Heart right ventricle (tissue), 16 donors: ENCODE measurements at places on chromosomes 5 and 9. TPM values are rescaled to one million over a fixed set of nuclear protein-coding genes. Genes with fewer than 3 reads are reported as not detected.
A peak's percentile ranks its signal among the peaks of the same experiment; 100 is the strongest.

DNA sequence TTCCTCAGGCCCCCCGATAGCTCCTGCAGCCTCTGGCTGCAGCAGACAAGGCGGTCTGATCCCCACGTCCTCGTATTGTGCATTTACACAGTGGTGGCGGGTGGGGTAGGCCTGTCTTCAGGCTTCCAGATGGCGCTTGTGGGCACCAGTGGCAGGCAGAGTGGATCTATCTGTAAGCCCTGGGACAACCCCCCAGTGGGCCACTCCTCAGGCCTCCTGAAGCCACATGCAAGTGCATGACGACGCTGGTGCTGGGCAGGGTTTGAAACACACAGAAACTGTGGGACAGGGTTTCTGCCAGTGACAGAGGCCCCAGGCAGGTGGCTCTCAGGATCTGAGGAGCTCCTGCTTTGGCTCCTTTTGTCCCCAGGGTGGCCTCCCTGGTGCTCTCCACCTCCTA, 42.0 kb downstream of the SLF1 start:
- DNase-seq, result no peak

- DNase-seq, result no peak
These were observed 81.7 kb downstream of the ADAMTS19 start for GRCh38 chr5:129541648-129542251.

GRCh38 chr5:172658961-172659501, 18.0 kb downstream of the NEURL1B start:
- DNase-seq, result peak; percentile 53

DNA sequence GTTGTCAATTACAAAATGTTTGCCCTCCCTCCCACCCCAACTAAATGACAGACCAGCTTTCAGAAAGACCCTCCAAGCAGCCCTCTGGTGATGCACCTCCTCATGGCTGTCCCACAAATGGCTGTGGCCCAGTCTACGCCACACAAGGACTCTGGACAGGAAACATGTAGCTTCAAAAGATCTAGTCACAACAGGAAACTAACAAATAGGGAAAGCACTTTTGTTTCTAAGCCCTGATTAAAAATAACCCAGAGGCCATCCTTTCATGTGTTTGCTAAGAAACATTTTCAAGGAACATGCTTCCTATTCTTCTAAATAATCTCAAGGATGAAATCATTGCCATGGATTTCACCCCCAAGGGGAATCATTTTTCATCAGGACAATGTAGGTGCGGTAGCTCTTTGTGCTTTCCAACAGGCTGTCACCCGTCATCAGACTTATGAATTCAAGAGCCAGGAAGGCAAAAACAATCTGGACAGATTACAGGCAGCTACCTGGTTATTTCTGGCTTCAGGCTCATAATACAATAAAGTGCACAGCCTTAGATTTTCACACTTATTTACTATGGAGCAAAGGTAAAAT, 20.1 kb downstream of the PCSK1 start:
- no peak for DNase-seq

DNA sequence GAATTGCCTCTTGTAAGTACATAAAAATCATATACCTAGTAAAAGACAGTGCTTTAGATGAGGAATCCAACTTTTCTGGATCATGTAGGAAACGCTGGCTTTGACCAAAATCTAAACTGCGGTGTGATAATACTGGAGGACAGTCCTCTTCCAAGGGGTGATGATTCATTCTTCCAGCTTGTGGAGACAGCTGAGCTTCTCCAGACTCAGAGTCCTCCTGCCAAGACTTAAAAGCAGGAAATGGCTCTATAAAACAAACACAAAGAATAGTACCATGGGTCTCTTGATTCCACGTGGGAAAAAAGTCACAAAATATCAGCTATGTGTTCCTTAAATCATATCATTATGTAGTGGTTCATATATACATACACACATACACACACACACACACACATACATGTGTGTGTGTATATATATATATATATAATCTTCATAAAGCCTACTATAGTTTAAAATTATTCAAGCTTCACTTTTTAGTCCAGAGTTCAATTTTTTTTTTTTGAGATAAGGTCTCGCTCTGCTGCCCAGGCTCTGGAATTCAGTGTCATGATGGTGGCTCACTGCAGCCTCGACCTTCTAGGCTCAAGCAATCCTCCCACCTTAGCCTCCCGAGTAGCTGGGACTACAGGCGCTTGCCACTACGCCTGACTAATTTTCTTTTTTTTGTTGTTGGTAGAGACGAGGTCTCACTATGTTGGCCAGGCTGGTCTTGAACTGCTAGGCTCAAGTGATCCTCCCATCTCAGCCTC, 65.0 kb downstream of the PKD2L2 start:
- peak; percentile 61 for DNase-seq

GRCh38 chr9:16824545-16825330, 45.7 kb downstream of the BNC2 start:
- no peak for DNase-seq

DNA sequence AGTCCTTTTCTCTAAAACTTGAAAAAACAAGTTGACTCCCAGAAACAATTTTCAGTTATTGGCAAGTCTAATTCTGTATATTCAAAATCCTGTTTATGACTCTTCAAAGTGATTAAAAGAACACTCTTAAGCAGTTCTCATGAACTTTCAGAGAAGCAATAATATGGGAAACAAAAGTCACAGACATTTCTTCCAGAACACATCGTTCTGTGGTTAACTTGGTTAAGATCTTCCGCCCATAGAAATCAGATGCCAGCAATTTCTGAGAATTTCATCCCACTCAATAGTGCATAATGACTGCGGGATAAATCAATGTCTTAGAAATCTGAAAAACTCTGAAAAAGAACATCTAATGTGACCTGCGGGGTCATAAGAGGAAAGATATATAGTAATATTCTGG, 300.5 kb downstream of the COX7C start:
- DNase-seq, result no peak

- DNase-seq, result no peak
These were observed 10.5 kb downstream of the ARSB start for GRCh38 chr5:78974601-78975000.

DNA sequence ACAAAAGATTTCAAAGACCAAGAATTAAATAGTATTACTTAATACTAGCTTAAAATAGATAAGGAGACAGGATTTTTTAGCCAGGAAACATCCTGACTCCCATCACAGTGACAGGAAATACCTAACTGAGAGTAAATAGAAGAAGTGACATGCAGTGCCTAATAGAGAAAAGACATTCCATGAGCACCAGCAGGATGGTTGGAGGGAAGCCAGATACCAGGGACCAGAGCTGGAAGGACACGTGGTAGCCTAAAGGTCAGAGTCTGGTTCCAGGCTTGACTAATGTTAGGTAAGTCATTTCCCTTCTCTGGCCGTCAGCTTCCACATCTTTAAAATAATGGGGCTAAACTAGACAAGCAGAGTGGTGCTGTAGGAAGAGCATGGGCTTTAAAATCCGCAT, 41.6 kb downstream of the CDK5RAP2 start:
- peak; percentile 28 for DNase-seq

GRCh38 chr9:99515895-99516656, 294.0 kb downstream of the SEC61B start:
- no peak for DNase-seq

- no peak for DNase-seq
These were observed 34.8 kb upstream of the MAST4 start for GRCh38 chr5:66561256-66561990.

GRCh38 chr9:5871785-5872184, 18.9 kb upstream of the MLANA start:
- no peak for DNase-seq

GRCh38 chr9:134440636-134441226, 114.5 kb downstream of the RXRA start:
- DNase-seq, result peak; percentile 18

- DNase-seq, result no peak
These were observed 77.6 kb upstream of the LMX1B start for GRCh38 chr9:126536131-126536530.

GRCh38 chr5:1809416-1810035, 8.3 kb downstream of the NDUFS6 start:
- DNase-seq, result no peak

- DNase-seq, result no peak
These were observed 95.9 kb upstream of the FCN2 start for GRCh38 chr9:134784577-134785305.

DNA sequence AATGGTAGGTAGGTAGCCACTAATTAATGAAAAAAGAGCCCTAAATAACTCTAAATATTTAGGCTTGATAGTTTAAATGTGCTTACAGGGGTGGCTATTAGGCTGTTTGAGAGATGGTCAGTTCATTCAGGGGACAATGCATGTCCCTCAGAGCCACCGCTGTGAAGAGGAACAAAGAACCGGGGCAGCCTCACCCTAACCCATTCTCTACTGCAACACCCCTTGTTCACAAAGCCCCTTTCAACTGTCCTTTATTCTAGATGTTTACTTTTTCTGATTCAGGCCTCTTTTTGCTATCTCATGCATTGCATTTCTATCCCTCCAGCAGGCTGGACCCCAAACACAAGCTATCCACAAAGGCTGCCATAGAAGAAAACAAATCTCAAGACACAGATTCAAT, 906.7 kb downstream of the NR2F1-AS1 start:
- DNase-seq, result no peak

DNA sequence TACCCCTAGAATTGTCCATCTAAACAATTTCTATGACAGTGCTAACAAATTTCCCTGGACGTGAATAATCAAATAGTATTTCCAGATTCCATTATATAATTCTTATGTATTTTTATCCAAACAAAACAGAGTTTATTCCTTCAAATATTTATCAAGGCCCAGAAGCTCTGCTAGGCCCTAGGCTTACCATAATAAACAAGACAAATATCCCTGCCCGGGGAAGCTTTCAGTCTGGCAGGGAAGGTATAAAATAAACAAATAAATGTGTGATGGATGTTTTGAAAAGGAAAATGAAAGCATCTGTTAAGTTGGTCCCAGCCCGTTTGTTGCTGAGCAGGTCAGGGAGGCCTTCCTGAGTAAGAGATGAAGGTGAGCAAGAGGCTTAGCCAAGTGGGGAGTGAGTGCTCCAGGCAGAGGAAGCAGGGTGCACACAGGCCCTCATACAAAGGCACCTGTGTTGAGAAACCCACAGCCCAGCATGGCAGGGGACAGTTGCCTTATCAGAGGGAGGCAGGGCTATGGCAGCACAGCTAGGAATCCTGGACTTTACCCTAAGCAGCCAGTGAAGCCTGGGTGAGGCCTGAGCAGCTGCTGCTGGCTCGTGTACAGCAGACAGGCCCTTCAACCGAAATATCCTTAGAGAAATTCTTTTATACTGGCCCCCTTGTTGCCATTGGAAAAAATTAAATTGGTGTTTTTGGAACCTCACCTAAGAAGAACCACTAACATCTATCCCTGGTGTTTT, 7.7 kb upstream of the SLC35D2 start:
- no peak for DNase-seq

DNA sequence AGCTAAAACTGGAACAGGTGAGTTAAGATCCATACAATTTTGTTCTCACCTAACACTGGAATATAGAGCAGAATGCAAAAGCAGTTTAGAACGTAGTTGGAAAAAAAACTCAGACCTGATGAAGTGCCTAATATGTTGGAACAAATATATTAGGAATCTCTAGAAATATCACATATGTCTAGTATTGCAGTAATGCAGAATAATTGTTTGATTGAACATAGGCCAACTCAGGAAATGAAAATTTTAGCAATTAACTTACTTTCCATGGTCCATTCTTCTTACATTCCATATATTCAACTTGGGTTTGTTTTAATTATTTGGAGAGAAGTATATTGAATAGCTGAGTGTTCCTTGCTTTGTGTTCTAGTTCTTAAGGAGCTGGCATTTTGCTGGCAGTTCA, 111.8 kb upstream of the ADAMTSL1 start:
- no peak for DNase-seq

- no peak for DNase-seq
These were observed 38.6 kb downstream of the B4GALT1 start for GRCh38 chr9:33128570-33128969.

- no peak for DNase-seq
These were observed 13.6 kb upstream of the ABCA1 start for GRCh38 chr9:104941597-104941996.

- DNase-seq, result peak; percentile 6
These were observed 13.3 kb upstream of the MPDZ start for GRCh38 chr9:13292782-13293181.

DNA sequence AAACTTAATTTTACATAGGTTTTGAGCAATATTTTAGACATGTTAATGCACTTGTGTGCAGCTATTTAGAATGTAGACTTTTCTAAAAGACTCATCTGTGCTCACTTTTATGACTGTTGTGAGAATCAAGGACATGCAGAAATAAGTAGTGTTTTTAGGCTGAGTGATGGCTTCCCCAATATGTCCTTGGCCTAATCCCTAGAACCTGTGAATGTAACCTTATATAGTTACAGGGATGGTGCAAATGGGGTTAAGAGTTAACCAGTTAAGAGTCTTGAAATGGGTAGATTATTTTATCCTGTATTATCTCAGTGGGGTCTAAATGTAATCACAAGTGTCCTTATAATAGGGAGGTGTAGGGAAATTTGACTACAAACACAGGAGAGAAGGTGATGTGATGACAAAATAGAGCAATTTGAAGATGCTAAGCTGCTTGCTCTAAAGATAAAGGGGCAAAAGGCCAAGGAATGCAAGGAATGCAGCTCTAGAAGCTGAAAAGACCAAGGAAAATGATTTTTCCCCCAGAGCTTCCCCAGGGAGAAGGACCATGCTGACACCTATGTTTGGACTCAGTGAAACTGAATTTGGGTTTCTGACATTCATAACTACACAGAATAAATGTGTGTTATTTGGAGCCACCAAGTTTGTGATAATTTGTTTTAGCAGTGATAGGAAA, 298.0 kb upstream of the PAPPA start:
- DNase-seq, result no peak

DNA sequence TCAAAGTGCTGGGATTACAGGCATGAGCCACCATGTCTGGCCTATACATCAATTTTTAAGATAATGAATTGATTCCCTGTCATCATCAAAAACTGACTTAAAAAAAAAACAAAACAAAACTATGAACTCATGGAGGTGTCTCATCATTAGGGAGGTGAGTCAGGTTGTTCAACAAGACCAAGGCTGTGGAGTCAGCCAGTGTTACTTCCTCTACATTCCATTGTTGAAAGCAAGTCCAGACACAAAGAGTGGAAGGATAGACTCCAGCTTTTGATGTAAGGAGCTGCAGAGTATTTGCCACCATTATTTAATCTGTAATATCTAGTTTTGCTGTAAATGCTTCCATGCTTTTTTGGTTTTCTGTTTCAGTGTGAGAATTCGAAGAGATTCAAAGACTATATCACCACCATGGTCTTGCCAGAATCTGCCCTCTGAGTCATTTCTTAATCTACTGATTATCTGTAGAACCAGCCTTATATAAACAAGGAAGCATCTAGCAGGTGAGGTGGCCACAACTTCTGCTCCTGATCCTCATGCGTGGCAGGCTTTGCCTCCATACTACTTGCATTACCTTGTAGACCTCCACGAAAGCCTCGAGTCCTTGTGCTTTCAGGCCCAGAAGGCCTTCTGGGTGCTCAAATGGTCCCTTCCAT, 156.1 kb downstream of the FGF1 start:
- DNase-seq, result no peak

Gene AFAP1L1
- 46.6 TPM for total RNA-seq

Gene NKD2
- total RNA-seq, result 0.31 TPM

Gene CTXN3
- total RNA-seq, result not detected

Gene PTPRD
- total RNA-seq, result 6.7 TPM

Gene FBP1
- 9.7 TPM for total RNA-seq

Gene INSL4
- not detected for total RNA-seq

Gene EIF4E1B
- not detected for total RNA-seq

Gene MSX2
- total RNA-seq, result 1.8 TPM

Gene PPP2R2B
- total RNA-seq, result 0.35 TPM

Gene NTNG2
- 1.2 TPM for total RNA-seq
